ENCODE measurements at places on chromosomes 5 and 9.
A peak's percentile ranks its signal among the peaks of the same experiment; 100 is the strongest.

DNA sequence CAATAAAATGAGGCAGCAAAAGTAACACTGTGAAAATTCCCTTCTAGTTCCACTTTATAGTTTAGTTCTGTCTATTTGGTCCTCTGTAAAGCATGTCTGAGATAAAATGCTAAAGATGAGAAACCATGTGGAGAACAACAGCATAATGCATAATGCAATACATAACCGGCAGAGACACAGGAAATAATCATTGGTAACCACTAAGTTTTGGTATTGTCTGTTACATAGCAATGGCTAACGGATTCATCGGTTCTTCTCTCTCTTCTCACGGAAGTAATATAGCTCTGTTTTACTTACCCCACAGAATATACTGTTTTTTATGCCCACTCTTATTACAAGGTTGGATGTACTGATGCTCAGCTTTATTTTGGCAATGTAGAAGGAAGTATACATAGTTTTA lies 158.9 kb downstream of the FAM174A start:
- no peak for DNase-seq

GRCh38 chr9:127805620-127806019 lies 2.9 kb downstream of the FPGS start:
- DNase-seq = peak; percentile 44

DNA sequence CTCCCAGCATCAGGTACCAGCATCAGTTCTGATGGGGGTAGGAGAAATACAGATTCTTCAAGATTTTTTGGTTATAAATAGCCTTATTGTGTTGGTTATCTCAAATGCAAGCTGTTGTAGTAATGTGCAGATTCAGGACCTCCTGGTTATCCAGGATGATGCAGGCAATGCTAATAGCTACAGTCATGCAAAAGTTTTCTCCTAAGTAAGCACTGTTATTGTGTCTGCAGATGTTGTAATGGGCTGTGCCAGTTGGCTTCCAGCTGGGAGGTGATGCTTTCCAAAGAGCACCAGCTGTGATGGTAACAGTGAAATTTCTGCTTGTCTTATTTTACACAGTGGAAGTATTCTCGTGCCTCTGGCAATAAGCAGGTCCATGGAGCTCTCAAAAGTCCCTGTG lies 719.2 kb upstream of the CTNND2 start:
- DNase-seq = no peak

DNA sequence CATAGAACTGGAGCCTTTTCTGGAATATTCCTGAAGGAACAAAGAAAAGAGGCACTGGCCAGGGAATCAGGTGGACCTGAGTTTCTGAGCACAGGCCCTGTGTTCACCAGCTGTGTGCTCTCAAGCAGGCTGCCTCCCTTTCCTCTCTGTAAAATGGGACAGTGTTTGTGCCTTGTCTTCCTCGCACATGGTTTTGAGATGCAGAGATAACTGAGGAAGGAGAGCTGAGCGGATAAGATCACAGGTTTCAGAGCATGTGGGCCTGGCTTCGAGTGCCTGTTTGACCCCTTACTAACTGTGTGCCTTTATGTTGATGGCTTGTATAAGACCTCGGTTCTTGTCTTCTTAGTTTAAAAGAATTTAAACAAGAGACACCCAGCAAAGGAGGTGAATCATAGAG lies 46.2 kb upstream of the HAND1 start:
- DNase-seq = no peak

- DNase-seq = no peak
Measured at GRCh38 chr5:122311497-122311960, 508 bp upstream of the SNCAIP start.

GRCh38 chr9:137277329-137278041 lies at the start of gene TOR4A:
TSS of gene TOR4A (plus strand) at chr9:137277726. CDS start at chr9:137278690, 964 bp downstream.
- DNase-seq = peak; percentile 71

DNA sequence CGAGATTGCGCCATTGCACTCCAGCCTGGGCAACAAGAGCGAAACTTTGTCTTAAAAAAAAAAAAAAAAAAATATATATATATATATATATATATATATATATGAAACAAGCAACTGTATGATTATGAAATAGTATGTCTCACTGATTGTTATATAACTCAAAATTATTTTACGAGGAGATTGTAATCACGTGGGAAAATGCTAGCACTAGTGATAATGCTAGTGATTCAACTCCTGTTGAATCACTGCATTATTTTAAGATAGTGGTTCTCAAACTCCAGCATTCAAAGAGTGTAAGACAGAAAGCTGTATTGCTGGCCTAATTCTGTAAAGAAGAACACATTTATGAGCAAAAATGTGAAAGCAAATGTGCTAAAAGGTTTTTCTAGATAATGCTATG lies 12.4 kb upstream of the PTPN3 start:
- no peak for DNase-seq

- no peak for DNase-seq
Measured at GRCh38 chr5:168796593-168797580, 217.7 kb upstream of the PANK3 start.

DNA sequence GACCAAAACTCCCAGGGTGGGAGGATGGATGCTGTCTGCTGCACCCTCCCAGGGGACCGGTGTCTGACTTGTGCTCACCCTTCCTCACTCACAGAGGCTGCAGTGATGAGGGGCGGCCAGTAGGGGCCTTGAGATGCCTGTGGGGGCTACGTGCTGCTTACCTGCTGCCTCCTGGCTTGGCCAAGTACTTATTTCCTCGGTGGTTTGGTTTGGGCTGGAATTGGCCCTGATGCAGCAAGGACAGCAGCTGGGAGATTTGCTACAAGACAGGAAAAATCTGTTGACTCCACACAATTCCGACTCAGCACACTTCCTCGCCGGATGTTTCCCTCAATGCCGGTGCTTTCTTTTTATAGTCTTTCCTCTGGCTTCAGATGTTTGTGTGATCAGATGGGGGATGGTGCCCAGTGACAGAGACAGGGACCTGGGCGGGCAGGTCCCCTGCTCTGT lies 6.6 kb downstream of the PCDH12 start:
- peak; percentile 68 for DNase-seq

DNA sequence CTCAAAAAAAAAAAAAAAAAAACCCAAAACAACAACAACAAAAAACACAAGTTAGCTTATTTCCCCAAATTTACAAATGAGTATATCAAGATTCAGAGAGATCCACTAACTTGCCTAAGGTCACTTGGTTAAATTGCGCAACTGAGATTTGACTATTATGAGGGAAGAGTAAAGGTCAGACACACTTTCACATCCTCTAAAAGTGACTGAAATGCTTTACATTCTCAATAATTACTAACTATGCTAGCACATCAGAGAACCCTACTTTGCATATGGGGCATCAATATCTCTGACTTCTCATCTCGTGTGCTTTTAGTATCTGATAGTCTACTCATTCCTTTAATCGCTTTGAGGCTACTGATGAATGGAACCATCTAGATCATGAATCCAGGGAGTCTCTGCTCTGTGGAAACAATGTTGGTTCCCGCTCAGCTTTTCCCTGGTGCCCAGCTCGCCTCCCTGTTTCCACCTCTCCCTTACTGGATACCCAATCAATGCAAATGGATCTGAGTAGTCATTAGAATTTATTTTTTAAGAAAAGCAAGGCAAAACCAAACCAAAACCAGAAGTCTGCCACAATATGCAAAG lies 182.1 kb upstream of the TRIM32 start:
- DNase-seq = peak; percentile 15

DNA sequence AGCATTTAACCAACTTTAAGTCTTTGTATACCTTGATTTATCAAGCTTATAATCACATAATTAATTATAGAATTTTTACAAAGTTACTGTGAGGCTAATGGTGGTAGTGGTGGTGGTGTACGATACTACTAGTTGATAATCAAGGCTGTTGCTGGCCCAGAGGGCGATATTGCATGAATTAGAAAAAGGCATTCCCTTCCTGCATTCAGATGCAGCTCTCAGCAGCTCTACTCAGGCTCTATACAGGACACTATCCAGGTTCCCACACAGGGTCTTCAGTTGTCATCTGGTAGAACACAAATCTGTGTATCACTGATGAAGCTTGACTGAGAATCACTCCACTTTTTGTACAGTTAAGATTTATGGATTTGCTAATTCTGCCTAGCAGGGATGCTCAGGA lies 562.8 kb upstream of the C9orf72 start:
- DNase-seq = no peak

GRCh38 chr5:69043655-69043996 lies 50.2 kb upstream of the SLC30A5 start:
- DNase-seq = no peak

DNA sequence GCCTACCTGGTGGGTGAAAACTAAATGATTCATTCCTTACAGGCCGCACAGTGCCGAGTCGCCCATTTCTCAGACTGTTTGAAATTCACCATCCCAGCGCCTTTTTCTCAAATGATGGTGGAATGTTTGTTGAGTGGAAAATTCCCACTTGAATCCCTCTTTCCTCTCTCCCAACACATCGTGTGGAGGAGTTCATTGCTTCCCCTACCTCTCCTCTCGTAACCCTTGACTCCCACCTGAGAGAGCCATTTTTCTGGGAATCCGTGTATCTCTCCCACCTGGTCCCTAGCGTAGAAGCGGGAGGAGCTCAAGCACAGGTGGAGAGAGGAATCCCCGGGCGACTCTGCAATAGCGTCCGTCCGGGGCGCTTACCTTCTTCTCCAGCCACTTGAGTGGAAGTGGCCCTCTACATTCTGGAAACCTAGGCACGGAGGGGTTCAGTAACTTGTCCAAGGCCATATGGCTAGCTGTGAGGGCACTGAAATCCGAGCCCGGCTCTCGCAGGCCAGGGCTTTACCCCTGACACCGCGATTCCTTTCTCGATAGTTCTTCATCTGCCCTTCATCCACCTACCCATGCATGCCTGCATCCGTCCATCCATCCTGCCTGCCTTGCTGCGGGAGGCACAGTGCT lies 683 bp downstream of the OSMR start:
- DNase-seq = no peak
